ENCODE measurements at places on chromosomes 3 and 15. TPM values are rescaled to one million over a fixed set of nuclear protein-coding genes. Genes with fewer than 3 reads are reported as not detected.

- no peak overlapping the region for H3K4me3 ChIP-seq
- H3K4me1 ChIP-seq = no peaks in the 10 kb centered on the region
- no peaks in the 10 kb centered on the region for H3K27me3 ChIP-seq
- DNase-seq = no peak
- no peaks in the 10 kb centered on the region for H3K36me3 ChIP-seq
- no peak overlapping the region for H3K27ac ChIP-seq
Observed at GRCh38 chr3:78337801-78338211, 1297.9 kb downstream of the ROBO2 start.

- H3K4me3 ChIP-seq = no peak overlapping the region
- DNase-seq = no peak
- no peak overlapping the region for H3K27ac ChIP-seq
- H3K27me3 ChIP-seq = no peaks in the 10 kb centered on the region
Observed at GRCh38 chr3:6928064-6928463, 67.1 kb downstream of the GRM7 start.

- H3K36me3 ChIP-seq = peaks cover 32% of the 10 kb centered on the region
- peak; percentile 57 for DNase-seq
- H3K27me3 ChIP-seq = no peaks in the 10 kb centered on the region
- H3K4me3 ChIP-seq = peak overlapping the region; percentile 86
- peak overlapping the region; percentile 70 for H3K27ac ChIP-seq
Observed at GRCh38 chr15:45402955-45403877, 24.9 kb upstream of the GATM start.

GRCh38 chr3:7309641-7310102 is 448.8 kb downstream of the GRM7 start:
- no peaks in the 10 kb centered on the region for H3K4me1 ChIP-seq
- no peaks in the 10 kb centered on the region for H3K27me3 ChIP-seq
- no peak for DNase-seq
- H3K4me3 ChIP-seq = no peak overlapping the region

DNA sequence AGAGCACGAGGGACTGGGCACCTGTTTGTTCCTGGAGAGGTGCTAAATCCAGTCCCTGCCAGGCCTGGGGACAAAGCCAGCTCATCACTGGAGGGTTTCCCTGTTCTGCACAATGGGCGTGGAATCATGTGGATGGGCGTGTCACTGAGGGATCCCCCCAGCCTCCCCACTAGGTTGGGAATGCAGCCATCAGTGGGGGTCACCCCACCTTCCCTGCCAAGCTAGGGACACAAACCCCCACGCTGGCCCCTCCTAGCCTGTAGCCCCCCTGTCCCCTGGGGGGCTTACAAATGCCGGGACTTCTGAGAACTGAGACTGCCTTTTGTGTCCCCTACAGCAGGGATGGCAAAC is 61.9 kb downstream of the NSMCE3 start:
- no peaks in the 10 kb centered on the region for H3K36me3 ChIP-seq
- no peak overlapping the region for H3K27ac ChIP-seq
- H3K4me3 ChIP-seq = no peak overlapping the region

- no peak for DNase-seq
- no peak overlapping the region for H3K4me3 ChIP-seq
- H3K27me3 ChIP-seq = no peaks in the 10 kb centered on the region
- H3K4me1 ChIP-seq = peaks cover 4% of the 10 kb centered on the region
Observed at GRCh38 chr15:40233727-40234577, 4.9 kb upstream of the PAK6 start.

DNA sequence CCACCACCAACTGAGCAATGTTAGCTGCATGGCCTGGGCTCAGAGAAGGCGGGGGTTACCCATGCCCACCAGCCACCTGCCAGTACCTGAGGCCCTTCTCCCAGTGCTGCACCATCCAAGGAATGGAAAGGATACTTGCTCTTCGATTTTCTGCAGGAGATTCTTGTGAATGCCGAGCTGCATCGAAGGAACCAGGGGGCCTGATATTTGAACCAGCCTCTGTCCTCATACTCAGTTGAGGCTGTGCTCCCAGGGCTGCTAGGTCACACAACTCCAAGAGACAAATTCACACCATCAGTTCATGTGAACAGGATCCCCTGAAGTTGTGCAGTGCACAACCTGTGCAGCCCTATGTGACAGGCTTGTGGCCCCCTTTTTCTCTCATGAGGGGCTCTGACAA is 18.0 kb downstream of the PLA2G4F start:
- H3K27ac ChIP-seq = no peak overlapping the region
- H3K36me3 ChIP-seq = no peaks in the 10 kb centered on the region
- DNase-seq = no peak
- H3K27me3 ChIP-seq = no peaks in the 10 kb centered on the region

- H3K4me1 ChIP-seq = no peaks in the 10 kb centered on the region
- H3K36me3 ChIP-seq = no peaks in the 10 kb centered on the region
- no peak overlapping the region for H3K4me3 ChIP-seq
Observed at GRCh38 chr3:79497447-79498111, 270.2 kb downstream of the ROBO1 start.

DNA sequence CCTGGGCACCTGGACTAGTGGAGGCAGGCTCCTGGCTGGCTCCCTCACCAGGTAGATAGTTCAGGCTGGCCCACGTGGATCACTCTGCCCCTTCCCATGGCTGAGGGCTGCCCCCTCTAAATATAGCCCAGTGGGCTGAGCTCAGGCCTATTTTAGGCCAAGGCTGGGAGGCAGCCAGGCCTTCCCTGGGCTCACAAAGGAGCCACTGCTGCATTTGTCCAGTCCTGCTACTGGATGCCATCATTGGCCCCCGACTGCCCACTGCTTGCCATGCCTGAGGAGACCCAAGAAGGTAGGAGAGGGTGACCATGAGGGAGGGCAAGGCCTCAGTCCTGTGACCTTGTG is at the start of gene LSMEM2:
Gene LSMEM2, plus strand, starts transcription at position 208 of the 345 bp plus-strand sequence. Its CDS starts 27 bp downstream, at position 235.
- no peak for DNase-seq
- no peaks in the 10 kb centered on the region for H3K27me3 ChIP-seq
- no peaks in the 10 kb centered on the region for H3K4me1 ChIP-seq
- no peak within 1 kb of the TSS for H3K27ac ChIP-seq
- H3K4me3 ChIP-seq = no peak within 1 kb of the TSS

DNA sequence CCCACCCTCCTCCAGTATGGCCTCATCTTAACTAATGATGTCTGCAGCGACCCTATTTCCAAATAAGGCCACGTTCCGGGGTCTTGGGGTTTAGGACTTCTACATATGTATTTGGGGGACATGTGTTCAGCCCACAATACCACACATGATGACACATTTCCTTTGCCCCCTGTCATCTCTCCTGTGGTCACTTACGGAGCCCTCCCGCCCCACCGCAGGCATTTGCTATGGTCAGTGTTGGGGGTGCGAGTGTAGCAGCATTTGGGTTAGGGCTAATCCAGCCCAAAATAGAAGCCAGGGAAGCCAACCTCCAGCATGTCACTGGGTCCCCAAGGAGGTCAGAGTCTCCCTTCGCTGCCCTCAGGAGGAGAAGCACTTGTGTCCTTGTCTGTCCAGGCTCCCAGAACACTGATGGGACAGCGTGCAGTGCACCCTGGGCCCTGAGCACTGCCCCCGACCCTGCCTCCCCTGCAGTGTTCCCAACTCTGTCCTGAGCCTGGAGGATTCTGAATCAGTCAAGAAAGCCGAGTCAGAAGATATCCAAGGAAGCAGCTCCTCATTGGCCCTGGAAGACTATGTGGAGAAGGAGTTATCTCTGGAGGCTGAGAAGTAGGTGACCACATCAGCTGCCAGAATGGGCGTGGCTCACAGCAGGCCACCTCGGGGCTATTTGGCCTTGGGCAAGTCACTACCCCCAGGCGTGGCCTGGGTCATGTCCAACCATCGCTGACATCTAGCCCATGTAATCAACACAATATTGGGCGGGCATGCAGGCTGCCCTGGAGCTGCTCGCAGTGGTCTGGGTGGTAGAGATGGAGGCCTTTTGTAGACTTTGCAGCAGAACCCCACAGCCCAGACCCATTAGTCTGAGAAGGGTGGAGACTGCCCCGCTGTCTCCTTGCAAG is 46.9 kb upstream of the FGD5 start:
- no peak overlapping the region for H3K27ac ChIP-seq
- no peak overlapping the region for H3K4me3 ChIP-seq
- H3K36me3 ChIP-seq = no peaks in the 10 kb centered on the region
- H3K4me1 ChIP-seq = no peaks in the 10 kb centered on the region

DNA sequence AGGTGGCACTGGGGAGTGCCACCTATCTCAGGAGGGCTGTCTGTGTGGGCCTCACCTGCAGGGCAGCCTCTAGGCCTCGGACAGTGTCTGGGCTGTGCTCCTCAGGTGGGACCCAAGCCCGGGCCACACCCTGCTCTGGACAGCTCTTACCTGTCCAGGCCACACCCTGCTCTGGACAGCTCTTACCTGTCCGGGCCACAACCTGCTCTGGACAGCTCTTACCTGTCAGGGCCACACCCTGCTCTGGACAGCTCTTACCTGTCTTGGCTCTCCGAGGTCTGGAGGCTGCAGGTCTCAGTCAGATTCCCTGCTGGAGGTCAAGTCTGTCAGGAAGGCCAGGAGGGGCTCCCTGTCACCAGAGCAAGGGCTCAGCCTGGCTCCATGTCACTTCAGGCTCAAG is 80.6 kb downstream of the LINGO1 start:
- no peaks in the 10 kb centered on the region for H3K4me1 ChIP-seq
- no peaks in the 10 kb centered on the region for H3K36me3 ChIP-seq
- no peaks in the 10 kb centered on the region for H3K27me3 ChIP-seq
- no peak overlapping the region for H3K4me3 ChIP-seq
- DNase-seq = no peak

DNA sequence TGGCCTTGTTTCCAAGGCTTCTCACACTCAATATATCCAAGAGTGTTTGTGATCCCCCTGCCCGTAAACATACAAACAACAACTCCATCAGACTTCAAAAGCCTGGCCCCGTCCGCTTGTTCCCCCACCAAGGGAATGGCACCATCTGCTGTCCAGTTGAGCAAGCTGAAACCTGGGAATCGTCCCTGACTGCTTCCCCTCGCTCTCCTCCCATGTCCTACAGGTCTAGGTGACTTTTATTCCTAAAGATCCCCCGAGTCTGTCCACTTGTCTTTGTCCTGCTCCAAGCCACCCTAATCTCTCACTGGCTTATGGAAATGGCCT is 27.9 kb upstream of the FAM174B start:
- no peak overlapping the region for H3K27ac ChIP-seq
- no peak overlapping the region for H3K4me3 ChIP-seq
- peaks cover 23% of the 10 kb centered on the region for H3K4me1 ChIP-seq
- no peaks in the 10 kb centered on the region for H3K27me3 ChIP-seq

- no peak overlapping the region for H3K27ac ChIP-seq
- DNase-seq = no peak
- no peaks in the 10 kb centered on the region for H3K27me3 ChIP-seq
- no peaks in the 10 kb centered on the region for H3K36me3 ChIP-seq
Observed at GRCh38 chr3:158483701-158484235, 87.2 kb upstream of the MLF1 start.

Gene C2CD4A
- 0.04 TPM for total RNA-seq

Gene CAMP
- total RNA-seq = 0.48 TPM

Gene KBTBD8
- 3.7 TPM for total RNA-seq

Gene KBTBD12
- total RNA-seq = not detected

Gene ZNF660
- 8.3 TPM for total RNA-seq

Gene ALDH1L1
- 0.08 TPM for total RNA-seq

Measured in SJCRH30 (cell line).